ENCODE measurements at places on chromosomes 5 and 9.

GRCh38 chr5:18772475-18772874, 1138.2 kb downstream of the TAF11L14 start:
- DNase-seq: no peak

DNA sequence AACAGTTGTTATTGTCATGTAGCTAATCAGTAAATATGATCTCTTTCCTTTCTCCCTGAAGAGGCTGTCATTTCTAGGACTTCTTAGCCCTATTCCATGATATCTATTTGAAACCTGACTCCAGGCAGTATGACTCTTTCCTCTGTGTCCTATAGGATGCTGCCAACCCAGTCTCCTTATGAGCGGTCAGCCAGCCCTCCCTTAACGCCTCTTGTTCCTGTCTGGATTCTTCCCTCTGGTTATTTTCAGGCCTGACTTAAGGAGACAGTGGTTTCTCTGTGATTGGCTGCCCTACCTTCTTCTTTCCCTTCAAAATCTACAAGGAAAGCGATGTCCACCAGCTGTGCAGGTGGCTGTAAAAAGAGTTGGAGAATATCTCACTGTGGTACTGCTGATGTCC, 19.4 kb upstream of the C5orf63 start:
- no peak for DNase-seq

GRCh38 chr5:143057580-143057999, 287.4 kb downstream of the ARHGAP26 start:
- no peak for DNase-seq

GRCh38 chr9:38296807-38297206, 95.7 kb upstream of the ALDH1B1 start:
- DNase-seq: no peak

- DNase-seq: no peak
Observed at GRCh38 chr9:93417538-93417937, 33.9 kb upstream of the FAM120A start.

DNA sequence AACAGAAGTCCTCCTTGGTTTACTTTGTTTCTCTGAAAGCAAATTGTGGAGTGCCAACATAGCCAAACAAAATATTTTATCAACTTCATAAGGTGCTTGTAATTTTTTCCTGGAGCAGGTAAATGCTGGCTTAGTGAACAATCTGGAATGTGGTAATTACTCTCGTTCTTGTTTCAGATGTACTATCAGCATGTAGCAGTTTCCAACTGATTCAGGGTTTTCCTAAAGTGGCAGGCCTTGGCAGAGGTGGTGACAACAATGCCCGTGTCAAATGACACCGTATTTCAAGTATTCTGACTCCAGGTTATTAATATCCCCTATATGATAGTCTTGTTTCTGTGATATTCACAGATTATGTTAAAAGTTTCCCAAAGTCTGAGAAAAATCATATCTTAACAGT, 1.2 kb downstream of the C9orf72 start:
- DNase-seq: no peak
